Fibroblast of skin of right quadriceps (primary cell): ENCODE measurements at places on chromosomes 7 and 10.

GRCh38 chr7:90916319-90916718 lies 320.2 kb downstream of the CDK14 start:
- DNase-seq, result no peak

DNA sequence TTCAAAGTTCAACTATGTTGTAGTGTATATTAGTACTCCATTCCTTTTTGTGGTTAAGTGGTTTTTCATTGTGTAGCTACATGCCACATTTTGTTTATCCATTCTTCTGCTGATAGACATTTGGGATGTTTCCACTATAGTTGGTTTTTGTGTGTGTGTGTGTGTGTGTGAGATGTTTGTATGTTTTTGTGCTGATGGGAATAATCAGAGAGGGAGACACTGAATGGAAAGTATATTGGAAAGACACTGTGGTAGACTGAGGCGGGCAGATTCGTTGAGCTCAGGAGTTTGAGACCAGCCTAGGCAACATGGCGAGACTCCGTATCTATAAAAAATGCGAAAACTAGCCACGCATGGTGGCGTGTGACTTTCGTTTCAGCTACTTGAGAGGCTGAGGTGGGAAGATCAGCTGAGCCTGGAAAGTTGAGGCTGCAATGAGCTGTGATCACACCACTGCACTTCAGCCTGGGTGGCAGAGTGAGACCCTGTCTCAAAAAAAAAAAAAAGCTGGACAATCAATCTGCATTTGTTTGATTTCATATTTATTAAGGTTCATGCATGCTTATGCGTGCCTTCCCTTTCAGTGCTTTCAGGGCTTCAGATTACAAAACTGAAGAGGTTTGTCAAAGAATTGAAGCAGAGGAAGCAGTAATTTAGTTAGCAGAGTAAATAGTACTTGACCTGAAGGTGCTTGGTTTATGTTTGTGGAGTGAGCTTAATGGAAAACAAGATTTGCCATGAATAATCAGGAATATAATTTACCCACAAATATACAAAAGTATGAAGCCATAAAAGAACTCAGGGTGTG lies 14.7 kb downstream of the SEC24C start:
- no peak for DNase-seq

- no peak for DNase-seq
Measured at GRCh38 chr10:77016855-77017254, 620.8 kb downstream of the KCNMA1 start.

DNA sequence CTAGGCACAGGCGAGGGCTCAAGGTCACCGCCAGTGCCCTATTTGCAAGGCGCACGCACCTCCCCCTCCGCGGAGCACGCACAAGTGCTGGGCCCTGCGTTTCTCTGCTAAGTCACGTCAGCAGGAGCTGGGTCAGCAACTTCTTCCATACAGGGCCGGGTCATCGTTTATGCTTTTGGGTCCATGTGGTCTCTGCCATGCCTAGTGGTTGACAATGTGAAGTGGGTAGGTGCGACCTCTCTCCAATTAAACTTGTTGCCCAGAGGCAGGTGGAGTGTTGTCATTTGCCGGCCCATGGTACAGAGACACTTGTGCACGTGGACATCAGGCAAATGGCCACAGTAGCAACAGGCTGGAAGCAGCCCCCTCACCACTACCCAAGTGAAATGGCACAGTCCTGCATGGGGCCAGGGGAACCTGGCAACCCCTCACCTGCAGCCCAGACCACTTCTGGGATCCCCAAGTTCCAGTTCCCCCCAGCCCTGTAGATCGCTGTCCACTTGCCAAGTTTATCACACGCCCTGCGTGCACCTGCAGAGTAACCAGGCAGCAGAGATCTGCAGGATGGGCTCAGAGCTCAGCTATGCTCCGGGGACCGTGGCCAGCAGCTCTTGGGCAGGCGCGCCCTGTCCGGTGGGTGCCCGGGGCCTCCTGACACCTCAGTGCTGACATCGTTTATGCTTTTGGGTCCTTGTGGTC lies 86.1 kb upstream of the PPP2R2D start:
- DNase-seq, result no peak

- no peak for DNase-seq
Measured at GRCh38 chr7:5681423-5681822, 100.0 kb downstream of the RNF216 start.

DNA sequence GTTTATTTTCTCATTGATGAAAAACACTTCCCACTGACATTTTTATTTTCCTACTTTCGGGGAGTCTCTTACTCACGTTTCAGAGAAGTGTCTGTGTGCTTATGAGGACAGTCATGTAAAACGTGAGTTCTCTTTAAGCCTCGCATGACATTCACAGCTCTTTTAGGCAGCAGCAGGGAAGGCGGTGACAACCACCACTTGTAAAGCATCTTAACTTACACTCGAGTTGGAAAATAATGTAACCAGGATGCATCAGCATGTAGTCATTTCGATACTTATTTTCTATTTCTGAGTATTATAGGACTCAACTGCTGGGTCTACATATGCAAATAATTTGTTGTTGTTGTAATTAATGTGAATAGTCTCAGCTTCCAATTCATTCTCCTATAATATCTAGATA lies 153.6 kb downstream of the SEMA3D start:
- DNase-seq, result no peak

DNA sequence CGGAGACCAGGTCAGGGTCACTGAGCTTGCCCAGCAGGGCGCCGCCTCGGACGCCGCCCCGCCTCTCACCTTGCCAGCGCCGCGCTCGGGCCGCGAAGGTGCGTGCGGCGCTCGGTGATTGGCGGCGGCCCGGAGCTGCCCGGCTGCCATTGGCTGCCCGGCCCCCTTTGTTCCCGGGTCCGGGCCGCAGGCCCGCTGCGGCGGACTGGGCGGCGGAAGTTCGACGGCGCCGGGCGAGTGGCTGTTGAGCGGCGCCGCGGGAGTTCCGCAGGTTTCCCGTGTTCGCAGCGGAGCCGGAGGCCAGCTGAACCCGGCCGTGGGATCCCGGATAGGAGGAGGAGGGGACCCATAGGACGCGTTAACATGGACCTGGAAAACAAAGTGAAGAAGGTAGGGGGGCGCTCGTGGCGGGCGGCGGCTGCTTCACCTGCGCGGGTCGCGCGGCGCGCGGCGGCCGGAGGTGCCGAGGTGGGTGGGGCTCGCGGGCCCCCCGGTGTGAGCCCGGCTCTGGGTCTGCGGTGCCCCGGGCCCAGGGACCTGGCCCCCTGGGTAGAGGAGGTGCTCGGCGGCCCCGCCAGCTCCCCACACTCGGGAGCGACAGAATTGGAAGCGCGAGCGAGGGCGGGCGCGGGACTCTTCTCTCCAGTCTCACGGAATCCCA lies at the start of gene TES:
Gene TES, plus strand, starts transcription at position 195 of the 661 bp plus-strand sequence. Its CDS starts 169 bp downstream, at position 364.
- peak; percentile 65 for DNase-seq

DNA sequence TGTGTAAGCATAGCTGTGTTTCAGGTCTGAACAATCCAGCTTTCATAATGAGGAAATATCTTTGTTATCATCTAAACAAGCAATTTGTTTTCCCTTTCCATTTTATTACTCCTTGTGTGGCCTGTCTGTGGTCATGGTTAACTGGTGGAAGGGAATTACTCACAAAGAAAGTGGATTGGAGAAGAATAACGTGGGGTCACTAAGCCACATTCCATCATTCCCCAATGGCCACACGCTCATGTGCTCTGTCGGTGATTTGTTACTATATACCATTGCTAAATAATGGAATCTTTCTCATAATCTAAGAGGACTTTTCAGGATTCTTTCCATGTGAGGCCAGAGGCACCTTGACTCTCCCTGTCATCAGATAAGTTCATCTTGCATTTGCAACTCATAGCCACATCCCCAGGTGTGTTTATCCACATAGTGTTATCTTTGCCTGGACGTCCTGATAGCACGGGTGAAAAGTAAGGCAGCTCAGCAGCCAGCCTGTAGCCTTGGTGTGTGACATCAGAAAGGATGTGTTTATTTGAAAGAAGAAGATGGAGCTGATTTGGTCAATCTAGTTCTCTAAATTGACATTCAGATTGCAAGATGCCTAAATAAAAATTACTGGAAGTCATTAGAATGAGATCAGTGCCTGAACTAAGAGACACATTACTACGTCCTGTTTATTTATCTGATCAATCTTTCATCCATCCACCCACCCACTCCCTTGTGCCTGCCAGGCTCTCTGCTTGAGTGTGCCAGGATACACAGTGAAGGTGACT lies 128.9 kb downstream of the CELF2 start:
- DNase-seq, result peak; percentile 51

- DNase-seq, result no peak
Measured at GRCh38 chr10:30436671-30437030, 2.7 kb downstream of the MAP3K8 start.

- no peak for DNase-seq
Measured at GRCh38 chr7:34207810-34208209, 302.5 kb downstream of the BMPER start.

DNA sequence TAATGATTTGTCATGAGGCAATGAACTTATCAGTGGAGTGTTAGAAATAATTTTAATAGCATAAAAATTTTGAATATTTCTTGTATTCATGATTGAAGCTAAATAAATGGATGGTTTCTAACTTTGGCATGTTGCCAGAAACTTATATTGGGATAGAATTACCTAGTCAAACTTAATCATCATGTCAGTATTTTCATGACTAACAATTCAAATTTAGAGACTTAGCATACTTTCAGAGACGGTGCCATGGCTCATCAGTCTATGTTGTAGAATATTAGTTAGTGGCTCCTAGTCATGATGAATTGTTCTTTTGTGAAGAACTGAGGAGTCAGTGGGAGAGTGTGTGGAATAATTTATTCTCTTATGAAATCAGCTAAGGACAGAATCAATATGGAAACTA lies 599.6 kb upstream of the POT1 start:
- DNase-seq, result no peak

DNA sequence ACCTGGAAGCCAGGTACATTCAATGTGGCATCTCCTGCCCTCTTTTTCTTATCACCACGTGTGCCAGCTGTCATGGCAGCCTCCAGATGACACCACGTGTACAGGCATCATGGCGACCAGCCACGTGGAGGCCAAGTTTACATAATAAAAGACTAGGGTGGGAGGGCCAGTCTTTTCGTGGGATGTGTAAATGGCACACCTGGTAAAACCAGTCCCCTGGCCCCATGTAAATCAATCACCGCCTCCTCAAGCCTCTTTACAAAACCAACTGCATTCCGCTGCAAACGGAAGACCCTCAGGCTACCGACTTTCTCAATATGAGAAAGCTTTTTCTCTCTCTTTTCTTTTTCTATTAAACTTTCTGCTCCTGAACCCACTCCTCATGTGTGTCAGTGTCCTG lies 65.1 kb upstream of the PHF14 start:
- DNase-seq, result no peak

DNA sequence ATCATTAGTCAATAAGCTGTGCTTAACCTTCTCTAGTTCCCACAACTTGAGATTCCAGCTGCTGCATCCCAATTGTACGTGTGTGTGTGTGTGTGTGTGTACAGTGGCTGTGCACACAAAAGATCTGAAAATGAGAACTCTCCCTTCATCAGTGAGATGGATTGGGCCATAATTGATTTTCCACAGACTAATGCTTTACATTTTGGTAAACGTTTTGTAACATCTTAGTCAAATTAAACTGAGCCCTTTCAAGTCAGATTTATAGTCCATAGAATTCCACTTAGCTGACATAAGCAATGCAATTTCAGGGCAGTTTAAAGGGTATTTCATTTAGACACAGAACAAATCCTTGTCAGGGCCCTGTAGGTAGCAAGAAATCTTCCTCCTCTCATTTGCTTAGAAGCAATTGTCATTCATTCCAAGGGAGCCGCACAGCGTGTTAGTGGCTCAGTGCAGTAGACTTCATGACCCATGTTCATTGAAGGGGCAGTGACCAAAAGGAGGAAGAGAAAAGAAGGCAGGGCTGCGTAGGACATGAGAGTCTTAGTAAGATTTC lies 1123.5 kb upstream of the AUTS2 start:
- DNase-seq, result peak; percentile 57

DNA sequence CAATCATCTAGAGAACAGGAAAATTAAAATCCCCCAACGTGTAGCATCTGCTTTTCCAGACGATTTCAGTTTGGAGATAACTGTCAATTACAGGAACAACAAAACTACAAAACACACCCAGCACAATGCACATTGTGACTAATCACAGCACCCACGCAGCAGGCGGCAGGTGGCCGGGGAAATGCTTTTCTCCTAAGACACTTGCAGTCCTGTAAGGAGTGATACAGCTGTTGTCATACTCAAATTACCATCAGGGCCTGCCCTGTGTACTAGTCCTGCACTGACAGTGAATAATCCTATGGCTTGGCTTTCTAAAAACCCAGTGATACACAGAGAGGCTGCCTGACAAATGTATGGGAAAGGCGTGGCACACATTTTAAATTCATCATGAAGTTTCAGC lies 37.8 kb downstream of the COBL start:
- no peak for DNase-seq

DNA sequence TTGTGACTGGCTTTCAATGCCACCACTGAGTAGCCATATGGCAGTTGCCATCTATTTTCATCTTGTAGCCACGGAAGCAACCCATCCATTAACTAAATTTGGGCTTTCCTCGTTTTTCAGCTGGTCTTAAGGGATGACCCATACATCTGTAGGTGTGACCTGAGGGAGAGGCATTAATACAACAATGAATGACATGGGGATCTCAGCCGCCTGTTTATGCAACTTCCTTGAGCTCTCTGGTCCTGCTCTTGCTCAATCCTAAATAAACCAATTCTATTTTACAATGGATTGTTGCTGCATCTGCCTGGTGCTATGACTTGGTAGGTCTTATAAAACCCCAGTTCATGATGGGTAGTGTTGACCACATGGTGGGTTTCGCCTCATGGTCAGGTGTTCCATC lies 21.9 kb upstream of the ADAM22 start:
- no peak for DNase-seq

- DNase-seq, result no peak
Measured at GRCh38 chr10:43079856-43080255, 3.0 kb downstream of the RET start.

DNA sequence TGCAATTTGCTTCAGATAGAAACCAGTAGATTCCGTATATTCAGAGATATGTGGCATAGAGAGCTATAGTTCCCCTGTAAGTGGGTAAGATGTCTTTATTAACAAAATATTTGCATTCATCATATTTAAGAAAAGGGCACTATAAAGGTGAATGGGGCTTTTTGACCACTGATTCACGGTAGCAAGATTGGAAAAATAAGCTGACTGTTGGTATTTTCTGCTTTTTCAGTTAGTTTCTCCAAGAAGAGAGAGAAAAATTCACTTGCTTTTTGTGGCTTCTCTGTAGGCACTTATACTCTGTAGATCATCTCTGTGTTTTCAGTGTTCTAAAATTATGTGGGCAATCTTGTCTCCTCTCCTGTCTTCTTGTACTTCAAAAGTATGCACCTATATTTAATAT lies 245.1 kb downstream of the TWIST1 start:
- no peak for DNase-seq

- peak; percentile 93 for DNase-seq
Measured at GRCh38 chr7:151491859-151492258, 27.8 kb downstream of the RHEB start.

- DNase-seq, result peak; percentile 22
Measured at GRCh38 chr7:40836218-40836617, 701.4 kb downstream of the SUGCT start.
